ENCODE measurements at places on chromosomes 11 and 22.

DNA sequence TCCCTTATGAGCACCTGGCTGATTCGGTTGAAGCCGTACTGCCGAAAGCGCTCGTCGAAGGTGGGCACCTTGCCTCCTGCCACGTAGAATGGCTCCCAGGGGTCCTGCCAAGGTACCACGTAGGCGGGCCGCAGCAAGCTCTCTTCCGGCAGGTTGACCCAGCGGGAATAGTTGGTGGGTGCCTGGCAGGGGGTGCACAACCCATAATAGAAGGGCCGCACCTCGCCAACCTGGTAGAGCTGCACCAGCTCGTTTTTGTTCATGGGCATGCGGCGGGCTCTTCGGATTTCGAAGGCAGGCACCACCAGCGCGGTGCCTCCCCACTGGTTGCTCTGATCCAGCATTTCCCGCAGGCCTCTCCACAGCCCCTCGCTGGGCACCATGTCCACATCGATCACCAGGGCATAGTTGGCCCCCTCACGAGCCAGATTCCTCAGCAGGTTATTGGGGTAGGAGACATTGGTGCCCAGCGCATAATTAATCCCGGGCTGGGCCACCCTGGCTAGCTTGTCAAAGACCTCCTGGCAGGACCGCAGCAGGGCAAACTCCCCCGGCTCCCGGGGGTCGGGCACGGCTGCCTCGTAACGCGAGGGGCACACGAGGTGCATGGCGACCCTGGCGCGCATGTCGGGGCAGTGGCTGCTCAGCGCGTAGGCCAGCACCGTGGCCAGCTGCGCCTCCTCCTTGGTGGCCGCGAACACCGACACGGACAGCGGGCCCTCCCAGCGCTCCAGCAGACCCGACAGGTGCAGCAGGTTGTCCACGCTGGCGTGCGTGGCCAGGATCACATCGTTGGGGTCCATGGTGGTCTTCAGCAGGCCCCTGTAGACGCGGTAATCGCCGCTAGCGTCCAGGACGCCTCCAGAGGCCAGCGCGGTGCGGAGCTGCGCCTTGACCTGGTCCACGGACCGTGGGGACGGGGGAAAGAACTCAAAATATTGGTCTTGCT is 679 bp downstream of the B4GAT1 start:
- no peak for DNase-seq

DNA sequence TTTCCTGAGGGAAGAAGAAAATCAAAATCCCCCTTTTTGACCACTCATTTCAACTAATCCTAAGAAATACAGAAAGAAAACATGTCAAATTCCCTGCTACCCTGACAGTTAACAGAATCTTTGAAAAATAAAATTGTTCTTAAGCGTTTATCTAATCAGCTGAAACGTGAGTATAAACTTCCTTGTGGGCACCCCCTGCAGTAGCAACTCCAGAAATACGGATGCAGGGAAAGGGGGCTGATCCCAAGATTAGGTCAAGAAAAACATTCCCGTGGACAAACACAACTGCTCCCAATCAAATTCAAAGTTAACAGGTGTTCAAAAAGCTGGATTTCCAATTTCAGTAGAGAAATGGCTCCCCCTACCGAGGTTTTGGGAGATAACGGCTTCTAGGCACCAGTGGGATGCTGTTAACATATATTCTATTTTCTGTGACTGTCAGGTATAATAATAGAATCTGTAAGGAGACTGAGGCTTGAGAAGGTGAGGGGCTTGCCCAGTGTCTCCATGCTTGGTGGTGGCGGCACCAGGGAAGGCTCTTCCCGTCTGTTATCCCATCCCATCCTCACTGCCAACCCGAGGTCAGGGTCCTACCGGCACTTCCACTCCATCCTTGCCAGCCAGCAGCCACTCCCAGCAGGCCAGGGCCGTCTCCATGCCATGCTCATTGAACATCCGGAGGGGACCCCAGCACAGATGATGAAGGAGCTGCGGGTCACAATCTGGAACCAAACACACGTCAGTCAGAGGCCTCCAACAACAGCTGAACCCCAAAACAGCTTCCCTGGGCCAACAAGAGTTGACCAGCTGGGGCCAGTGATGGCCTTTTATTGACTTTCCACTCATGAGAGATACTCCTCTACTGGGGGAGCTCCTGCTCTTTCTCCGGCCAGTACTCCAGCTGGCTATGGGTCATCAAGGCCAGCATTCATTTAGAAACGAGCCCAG is 32.0 kb upstream of the SERPIND1 start:
- no peak for DNase-seq

- DNase-seq, result no peak
These were observed 22.0 kb upstream of the GRAMD1B start for GRCh38 chr11:123407996-123408597.

DNA sequence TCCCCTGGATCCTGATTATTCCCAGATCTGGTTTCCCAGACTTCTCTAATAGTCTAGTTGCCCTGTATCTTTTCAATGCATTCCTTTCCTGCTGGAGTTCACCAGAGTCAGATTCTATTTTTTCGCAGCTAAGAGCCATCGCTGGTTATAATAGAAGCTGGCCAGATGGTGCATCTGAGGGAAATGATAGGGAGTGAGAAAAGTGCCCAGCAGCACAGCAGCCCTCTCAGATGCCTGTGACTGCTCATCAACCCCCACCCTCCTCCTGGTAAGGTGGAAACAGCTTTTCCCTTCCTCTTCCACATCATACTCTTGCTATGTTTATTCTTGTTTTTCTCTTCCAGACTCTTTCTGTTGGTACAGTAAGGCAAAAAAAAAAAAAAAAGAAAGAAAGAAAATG is 12.8 kb downstream of the OR8A1 start:
- DNase-seq, result no peak

DNA sequence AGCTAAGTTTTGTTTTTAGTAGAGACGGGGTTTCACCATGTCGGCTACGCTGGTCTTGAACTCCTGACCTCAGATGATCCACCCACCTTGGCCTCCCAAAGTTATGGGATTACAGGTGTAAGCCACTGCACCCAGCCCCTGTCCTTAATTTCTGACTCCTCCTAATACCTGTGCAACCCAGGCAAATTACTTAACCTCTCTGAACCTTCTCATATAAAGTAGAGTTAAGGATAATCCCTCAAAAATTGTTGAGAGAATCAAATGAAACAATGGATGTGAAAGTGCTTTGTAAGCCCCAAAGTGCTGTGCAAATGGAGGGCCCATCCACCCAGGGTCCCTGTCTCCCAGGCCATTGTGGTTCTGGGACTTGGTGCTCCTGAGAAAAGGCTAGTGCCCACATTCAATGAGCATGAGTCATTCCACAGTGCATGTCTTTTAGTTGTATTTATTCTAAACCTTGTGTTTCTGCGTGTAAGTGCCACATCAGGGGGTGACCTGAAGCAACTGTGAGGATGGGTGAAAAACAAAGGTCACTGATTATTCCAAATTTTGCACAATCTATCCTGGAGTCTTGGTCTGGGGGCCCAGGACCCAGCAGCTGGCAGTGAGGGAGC is 61.4 kb upstream of the PTPRJ start:
- no peak for DNase-seq

GRCh38 chr11:101913656-101914055 is 1.2 kb upstream of the CEP126 start:
- no peak for DNase-seq

GRCh38 chr22:28893810-28894209 is 10.4 kb downstream of the ZNRF3 start:
- DNase-seq, result no peak

GRCh38 chr22:39797528-39798147 is 95.9 kb downstream of the ENTHD1 start:
- DNase-seq, result no peak

GRCh38 chr11:114281388-114281956 is 14.7 kb upstream of the NNMT start:
- no peak for DNase-seq

- no peak for DNase-seq
These were observed 77.7 kb downstream of the GAB2 start for GRCh38 chr11:78339945-78340344.
